Left lung (tissue), 14 donors: ENCODE measurements at places on chromosomes 2 and 18.

DNA sequence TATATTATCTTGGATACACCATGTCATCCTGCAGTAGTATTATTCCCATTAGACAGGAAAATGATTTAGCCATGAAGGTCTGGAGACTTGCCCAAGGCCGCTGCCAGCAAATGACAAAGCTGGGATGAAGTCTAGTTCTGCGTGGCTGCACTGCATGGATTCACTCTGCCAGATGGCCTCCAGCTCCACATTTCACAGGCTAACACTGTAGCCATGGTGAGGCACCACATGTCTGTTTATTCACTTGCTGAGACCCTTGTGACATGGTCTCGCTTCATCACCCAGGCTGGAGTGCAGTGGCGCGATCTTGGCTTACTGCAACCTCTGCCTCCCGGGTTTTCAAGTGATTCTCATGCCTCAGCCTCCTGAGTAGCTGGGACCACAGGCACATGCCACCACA is 31.5 kb upstream of the SCG2 start:
- no peak for DNase-seq

DNA sequence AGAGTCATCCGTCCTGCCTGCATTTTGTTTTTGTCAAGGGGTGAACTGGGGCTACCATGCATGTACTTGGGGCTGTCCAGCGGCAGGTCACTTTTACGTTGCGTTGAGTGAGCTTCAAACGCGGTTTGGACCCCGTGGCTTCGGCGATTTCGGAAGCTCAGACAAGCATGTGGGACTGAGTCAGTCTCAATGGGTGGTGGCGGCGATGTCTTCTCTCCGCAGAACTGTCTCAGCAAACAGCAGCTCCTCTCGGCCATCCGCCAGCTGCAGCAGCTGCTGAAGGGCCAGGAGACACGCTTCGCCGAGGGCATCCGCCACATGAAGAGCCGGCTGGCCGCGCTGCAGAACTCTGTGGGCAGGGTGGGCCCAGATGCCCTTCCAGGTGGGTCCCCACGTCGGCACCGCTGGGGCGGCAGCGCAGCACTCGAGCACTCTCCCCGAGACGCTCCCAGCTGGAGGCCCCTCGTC is 21.3 kb downstream of the FBLN7 start:
- peak; percentile 65 for DNase-seq

DNA sequence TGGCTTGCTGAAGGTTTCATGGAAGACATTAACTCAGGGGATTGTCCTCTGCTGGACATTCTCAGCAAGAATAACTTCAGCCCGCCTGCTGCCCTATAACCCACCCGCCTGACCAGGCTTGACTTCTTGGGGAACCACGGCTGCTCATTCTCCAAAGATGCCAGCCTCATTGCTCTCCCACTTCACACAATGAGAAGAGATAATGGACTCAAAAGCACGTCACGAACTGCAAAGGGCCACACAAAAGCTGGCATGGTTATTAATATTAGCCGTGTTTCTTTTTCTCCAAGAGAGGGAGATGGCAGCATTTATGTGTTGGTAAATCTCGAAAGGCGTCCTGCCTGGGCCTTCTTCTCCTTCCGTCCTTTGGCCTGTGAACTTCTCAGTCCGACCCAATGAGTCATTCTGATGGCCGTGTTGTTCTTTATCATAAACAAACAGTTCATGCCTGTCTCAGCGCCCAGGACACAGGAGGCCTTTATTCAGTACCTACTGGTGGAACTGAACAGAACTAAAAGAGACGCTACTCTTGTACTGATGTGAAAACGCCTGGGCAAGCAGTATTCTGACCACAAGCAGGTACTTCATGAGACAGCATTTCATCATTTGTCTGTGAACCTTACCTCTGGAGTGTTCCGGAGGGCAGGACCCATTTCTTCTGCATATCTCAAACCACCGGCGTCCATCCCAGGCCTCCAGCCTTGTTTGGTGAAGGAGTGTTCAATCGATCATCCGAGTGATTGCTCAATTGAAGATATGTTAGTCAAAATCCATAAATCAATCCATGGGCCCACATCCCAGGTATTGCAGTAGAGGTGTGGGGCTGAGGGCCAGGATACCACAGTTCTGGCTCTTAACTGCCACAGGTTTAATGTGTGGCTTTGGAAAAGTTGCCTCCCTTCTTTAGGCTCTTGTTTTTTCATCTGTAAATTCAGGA is 25.1 kb upstream of the KLHL29 start:
- DNase-seq, result no peak

DNA sequence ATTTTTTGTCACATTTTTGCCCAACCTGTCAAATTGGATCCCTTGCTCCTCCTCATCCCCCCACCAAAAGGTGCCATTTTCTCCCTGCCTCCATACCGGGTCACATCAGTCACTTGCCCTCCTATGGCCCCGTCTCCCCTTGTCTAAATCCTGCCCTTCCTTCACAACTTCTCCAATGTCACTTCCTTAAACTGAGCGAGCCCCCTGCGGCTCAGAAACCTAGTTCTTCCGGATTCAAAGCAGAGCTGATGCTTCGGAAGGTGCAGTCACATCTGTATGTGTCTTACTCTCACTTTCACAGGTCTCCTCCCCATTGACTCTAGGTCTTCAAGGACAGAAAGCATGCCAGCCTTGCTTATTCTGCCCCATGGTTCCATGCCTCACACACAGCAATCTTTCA is 22.1 kb downstream of the TNP1 start:
- no peak for DNase-seq

DNA sequence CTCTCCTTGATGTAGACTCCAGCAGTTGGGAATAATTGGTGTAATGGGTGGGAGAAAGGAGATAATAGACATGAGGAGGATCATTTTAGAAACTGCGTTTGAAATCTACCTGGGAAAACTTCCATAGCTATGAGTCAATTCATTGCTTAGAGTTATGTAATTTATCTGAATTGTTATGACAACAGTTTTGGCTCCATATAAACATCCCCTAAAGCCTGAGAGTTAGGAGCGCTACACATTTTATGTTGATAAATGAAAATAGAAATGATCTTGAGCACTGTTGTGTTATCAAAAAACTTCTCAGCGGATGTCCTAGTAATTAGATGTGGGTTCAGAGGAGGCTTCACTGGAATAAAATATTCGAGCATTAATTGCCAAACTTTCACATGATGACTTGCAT is 573.4 kb downstream of the TSN start:
- no peak for DNase-seq
